Activated effector memory CD4-positive, alpha-beta T cell treated with Interleukin-2 at 50 U/mL for 16 hours (primary cell): ENCODE measurements at places on chromosomes 7 and 10.

GRCh38 chr10:17712717-17713471 lies 39.1 kb upstream of the TMEM236 start:
- DNase-seq: no peak

DNA sequence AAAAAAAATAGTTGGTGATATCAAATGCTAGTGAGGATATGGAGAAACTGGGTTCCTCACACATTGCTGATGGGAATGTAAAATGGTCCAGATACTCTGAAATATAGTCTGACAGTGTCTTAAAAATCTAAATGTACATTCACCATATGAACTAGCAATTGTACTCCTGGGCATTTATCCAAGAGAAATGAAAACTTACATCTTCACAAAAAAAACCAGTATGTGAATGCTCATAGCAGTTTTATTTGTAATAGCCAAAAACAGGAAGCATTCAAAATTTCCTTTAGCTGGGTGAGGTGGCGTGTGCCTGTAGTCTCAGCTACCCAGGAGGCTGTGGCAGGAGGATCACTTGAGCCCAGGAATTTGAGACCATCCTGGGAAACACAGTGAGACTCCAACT lies 2.1 kb upstream of the SSC4D start:
- no peak for DNase-seq

DNA sequence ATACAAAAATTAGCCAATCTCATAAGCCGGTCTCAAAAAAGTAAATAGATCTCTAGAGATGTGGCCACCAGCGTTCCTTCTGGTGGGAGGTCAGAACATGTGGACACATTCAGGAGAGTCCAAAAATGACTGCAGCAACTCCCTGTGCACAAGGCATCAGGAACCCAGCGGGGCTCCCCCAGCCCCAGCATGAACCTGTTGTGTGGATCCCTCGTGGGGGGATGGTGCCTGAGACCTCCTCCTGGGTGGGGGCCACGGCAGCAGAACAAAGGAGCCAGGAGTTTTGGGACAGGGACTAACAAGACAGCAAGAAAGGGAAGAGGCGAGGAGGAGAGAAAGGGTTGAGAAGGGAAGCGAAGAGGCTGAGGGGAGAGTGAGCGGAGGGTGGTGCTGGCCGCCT lies 121.8 kb downstream of the WDR37 start:
- no peak for DNase-seq

GRCh38 chr7:33157311-33157710 lies 27.9 kb downstream of the BBS9 start:
- DNase-seq: no peak

DNA sequence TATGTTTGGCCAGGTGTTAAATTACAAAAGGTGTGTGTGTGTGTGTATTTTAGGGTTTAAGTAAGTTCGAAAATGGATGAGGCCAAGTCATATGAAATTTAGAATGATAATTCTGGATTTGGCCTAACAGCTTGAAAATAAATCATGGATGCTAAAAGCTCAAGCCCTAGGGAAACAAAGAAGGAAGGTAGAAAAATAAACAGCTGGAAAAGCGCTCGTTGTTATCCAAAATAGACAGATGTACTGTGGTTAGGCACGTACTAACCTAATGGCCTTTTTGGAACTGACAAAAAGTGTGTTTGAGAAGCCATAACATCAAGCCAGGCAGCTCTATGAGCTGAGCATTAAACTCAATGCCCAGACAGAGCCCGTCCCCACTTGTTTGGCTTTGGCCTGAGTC lies 17.5 kb upstream of the PALS2 start:
- no peak for DNase-seq

- DNase-seq: no peak
Measured at GRCh38 chr7:111029141-111029572, 61.8 kb upstream of the LRRN3 start.

- no peak for DNase-seq
Measured at GRCh38 chr10:77428691-77429395, 208.8 kb downstream of the KCNMA1 start.

GRCh38 chr10:114291516-114291915 lies 52.5 kb downstream of the VWA2 start:
- no peak for DNase-seq

DNA sequence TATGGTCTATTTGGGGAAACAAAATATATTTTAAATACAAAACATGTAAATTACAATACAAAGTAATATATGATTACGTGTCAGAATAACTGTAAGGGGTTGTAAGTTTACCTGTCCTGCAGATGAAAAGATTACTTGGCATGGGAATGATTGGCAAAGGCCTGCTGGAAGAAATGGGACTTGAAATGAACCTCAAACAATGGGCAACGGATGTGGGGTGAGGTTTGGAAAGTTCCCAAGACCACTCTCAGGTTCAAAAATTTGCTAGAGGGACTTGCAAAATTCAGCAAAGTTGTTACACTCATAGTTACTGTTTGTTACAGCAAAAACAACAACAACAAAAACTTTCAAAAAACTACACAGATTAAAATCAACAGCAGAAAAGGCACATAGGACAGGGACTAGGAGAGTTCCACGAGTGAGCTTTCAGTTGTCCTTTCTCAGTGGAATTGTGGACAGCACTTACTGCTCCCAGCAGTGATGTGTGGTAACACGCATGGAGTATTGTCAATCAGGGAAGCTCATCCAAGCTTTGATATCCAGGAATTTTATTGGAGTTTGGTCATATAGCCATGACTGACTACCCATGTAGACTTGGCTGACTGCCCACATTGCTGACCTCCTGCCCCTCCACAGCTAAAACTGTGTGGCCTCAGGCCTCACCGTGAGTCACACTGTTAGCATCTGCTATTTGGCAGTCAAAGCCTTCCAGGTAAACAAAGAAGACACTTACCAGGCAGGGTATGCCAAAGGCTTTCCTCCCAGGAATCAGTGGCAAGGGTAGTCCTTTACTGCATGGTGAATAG lies 43.8 kb downstream of the EXOC6 start:
- DNase-seq: no peak

DNA sequence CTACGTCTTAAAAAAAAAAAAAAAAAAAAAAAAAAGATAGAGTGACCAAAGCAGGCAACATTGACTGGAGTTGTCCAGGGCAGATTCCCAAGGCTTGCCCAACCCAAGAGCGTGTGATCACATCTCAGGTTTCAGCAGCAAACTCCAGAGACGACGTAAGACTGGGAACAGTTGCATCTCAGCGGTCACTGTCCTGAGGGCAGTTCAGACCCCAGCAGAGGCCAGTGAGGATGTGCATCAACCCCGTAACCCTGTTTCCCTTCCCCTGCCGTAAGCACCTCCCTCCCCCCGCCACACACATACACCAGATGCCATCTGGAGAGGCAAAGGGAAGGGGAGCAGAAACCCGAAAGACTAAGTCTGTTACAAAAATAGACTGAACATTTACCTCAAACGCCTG lies 19.3 kb upstream of the TOMM7 start:
- DNase-seq: no peak

- no peak for DNase-seq
Measured at GRCh38 chr7:35492451-35493175, 202.3 kb downstream of the HERPUD2 start.

GRCh38 chr7:76008156-76008687 lies 13.8 kb upstream of the TMEM120A start:
- DNase-seq: no peak

DNA sequence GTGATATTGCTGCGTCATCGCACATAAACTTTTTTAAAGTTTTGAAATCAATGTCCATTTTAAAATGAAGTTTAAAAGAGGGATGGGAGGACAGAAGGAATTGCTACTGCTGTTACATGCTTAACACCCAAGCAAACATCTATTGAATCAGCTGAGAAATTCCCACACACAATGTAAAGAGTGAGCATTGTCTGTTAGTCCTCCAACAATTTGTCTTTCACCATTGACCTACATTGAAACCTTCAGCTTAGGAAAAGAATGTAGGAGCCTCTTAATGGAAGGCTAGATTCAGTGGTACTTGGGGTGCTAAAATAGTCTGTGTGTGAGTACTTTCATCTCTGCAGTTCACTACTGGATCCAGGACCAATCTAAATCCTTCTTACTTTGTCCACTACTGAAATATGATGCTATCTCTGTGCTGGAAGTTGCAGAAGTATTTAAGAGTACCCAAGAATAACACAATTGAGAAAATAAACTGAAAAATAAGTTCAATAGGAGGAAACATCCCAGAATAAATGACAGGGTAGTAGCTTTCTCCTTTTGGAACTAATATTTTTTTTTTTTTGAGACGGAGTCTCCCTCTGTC lies 23.8 kb upstream of the FBXW4 start:
- DNase-seq: no peak

GRCh38 chr10:109934958-109935793 lies 11.9 kb upstream of the XPNPEP1 start:
- DNase-seq: peak; percentile 6

DNA sequence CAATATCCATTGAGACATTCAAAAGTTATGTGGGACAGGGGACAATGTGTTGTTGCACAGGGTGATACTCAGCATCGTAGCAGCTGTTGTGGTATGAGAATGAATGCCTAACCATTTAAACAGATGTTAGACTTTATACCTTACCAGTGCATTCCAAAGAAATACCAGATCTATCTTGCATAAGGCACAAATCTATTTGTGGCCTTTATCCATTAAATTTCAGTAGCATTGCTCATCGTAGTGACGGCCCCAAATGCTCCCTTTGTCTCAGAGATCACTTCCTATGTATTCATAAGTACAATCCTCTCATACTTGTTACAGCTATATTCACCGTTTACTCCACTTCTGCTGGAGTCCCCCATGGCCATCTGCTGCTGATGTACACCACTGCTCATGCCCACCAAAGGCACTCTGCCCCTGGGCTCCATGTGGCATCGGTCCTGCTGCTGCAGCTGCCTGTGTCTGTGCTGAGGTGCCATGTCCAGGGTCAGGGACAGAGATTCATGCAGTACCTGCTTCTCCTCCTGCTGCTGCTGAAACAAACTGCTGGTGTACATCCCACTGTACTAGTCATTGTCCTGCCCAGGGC lies 96.3 kb downstream of the CPED1 start:
- DNase-seq: no peak

DNA sequence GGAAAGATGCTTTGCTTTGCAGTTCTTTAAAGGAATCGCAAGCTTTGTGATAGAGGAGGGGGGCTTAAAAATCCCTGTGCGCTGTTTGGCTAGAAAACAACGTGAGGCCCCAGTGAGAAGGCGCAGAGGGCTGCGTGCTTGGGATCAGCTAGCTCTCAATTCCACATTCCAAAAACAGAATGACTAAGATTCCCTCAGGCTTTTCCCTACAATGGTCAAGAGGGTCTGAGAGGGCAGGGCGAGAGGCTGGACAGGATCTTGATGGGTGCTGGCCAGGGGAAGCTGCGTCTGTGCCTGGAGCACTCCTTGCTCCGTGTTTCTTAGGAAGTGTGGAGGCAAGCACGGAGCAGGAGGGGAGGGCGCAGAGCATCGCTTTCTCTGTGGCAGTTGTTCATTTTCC lies 72.1 kb upstream of the INHBA start:
- DNase-seq: no peak

- no peak for DNase-seq
Measured at GRCh38 chr10:77496941-77497420, 140.6 kb downstream of the KCNMA1 start.

GRCh38 chr7:135905858-135906257 lies 71.3 kb downstream of the MTPN start:
- no peak for DNase-seq

GRCh38 chr10:47415520-47416304 lies 31.6 kb upstream of the ZNF488 start:
- no peak for DNase-seq

DNA sequence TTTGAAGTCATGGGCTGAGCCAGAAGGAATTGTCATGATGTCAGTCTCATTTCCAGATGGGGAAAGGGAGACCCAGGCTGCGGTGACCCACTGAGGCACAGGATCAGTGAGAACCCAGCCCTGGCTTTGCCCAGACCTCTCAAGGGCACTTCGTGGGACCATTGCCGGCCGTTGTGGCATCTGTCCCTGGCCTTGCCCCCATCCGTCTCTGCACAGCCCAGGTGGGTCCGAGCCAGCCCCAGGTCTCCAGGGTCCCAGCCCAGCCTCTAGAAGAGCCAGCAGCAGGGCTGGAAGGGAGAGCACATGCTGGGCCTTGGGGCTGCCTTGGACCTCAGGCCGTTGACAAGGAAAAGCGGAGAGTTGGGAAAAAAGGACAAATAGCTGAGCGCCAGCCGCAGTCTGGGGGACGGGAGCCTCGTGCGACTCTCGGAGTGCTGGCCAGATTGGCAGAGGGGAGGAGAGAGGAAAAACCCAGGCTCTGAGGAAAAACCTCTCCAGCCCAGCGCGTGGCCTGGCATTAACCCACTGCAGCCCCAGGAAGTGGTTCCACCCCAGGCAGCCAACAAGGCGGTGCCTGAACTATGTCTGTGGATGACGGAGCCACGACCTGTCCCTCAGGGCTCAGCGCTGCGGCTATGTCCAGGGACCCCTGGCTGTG lies 30.2 kb downstream of the GRIFIN start:
- DNase-seq: no peak

DNA sequence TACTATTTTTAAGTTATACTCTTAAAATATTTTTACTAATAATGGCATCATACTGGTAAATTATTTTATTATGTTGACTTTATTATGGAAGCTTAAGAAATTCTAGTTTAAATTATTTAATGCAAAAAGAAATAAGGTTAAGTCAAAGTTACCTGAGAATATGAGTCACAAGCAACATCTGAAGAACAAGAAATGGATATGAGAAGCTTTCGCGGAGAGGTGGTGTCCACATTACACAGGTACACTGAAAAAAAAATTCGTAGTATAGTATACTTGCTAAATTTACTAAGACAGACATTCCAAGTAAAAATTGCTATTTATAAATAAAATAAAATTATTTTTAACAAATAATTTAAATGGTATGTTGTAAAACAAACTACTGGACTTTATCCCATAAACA lies 143.8 kb downstream of the AVL9 start:
- no peak for DNase-seq

DNA sequence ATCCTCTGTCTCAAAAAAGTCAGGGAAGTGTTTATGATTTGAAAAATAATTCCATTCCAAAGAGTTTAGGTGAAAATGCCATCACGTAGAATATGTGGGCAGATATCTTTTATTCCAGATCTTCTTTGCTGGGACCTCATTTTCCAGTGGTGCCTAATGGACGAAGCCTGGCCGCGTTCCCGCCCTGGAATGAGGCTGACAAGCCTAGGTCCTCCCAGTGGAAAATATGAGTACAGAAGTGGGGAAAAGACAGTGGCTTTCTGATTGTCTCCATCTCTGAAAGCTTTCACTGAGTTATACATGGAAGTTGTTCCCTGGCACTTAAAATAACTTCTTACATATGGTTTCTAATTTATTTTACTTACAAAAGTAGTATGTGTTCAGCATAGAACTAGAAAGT lies 139.4 kb downstream of the TACC2 start:
- no peak for DNase-seq

DNA sequence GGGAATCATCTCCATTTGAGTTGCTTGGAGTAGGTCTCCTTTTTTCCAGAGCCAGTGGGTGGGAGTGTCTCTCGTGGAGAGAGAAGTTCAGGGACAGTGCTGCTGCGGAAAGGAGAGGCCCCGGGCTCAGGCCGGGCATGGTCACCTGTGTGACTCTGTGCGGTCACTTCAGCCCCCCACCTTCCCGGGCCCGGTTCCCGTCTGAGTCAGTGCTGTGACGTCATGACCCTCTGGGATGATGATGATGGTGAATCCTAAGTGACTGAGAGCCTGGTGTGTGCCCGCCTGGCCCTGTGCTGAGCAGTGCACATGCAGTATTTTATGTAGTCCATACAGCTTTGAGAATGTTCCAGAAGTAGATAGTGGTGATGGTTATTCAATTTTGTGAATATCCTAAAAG lies 32.6 kb upstream of the AP5Z1 start:
- no peak for DNase-seq
